ENCODE measurements at places on chromosomes 7 and 10. TPM values are rescaled to one million over a fixed set of nuclear protein-coding genes. Genes with fewer than 3 reads are reported as not detected.

CYP2C19 gene
- total RNA-seq = not detected

ACSL5 gene
- 9.6 TPM for total RNA-seq

SORBS1 gene
- total RNA-seq = 0.49 TPM

PRSS2 gene
- total RNA-seq = not detected

LANCL2 gene
- 17.2 TPM for total RNA-seq

ACSM6 gene
- not detected for total RNA-seq

NPSR1 gene
- total RNA-seq = not detected

GSTO2 gene
- 0.85 TPM for total RNA-seq

MMRN2 gene
- 1.6 TPM for total RNA-seq

IFIT1B gene
- under 0.01 TPM for total RNA-seq

CISD1 gene
- total RNA-seq = 13.6 TPM

NUTM2D gene
- 2.3 TPM for total RNA-seq

SYNPO2L gene
- not detected for total RNA-seq

OPN4 gene
- total RNA-seq = not detected

CDHR3 gene
- total RNA-seq = 45.3 TPM

GPR15LG gene
- total RNA-seq = not detected
